CD4-positive, alpha-beta memory T cell (primary cell): ENCODE measurements at places on chromosomes 6 and 20. TPM values are rescaled to one million over a fixed set of nuclear protein-coding genes. Genes with fewer than 3 reads are reported as not detected.

GRCh38 chr6:30006170-30007131, 54.6 kb upstream of the POLR1H start:
- H3K36me3 ChIP-seq = no peaks in the 10 kb centered on the region
- H3K4me1 ChIP-seq = peaks cover 19% of the 10 kb centered on the region
- H3K4me3 ChIP-seq = peak overlapping the region; percentile 47

- no peaks in the 10 kb centered on the region for H3K27me3 ChIP-seq
- no peak for DNase-seq
- H3K4me3 ChIP-seq = no peak overlapping the region
- no peak overlapping the region for H3K27ac ChIP-seq
- no peaks in the 10 kb centered on the region for H3K4me1 ChIP-seq
Observed at GRCh38 chr6:36848658-36849441, 9.6 kb upstream of the CPNE5 start.

GRCh38 chr6:18280084-18280483, 15.8 kb upstream of the DEK start:
- no peak for DNase-seq
- H3K4me3 ChIP-seq = no peak overlapping the region
- no peaks in the 10 kb centered on the region for H3K4me1 ChIP-seq

DNA sequence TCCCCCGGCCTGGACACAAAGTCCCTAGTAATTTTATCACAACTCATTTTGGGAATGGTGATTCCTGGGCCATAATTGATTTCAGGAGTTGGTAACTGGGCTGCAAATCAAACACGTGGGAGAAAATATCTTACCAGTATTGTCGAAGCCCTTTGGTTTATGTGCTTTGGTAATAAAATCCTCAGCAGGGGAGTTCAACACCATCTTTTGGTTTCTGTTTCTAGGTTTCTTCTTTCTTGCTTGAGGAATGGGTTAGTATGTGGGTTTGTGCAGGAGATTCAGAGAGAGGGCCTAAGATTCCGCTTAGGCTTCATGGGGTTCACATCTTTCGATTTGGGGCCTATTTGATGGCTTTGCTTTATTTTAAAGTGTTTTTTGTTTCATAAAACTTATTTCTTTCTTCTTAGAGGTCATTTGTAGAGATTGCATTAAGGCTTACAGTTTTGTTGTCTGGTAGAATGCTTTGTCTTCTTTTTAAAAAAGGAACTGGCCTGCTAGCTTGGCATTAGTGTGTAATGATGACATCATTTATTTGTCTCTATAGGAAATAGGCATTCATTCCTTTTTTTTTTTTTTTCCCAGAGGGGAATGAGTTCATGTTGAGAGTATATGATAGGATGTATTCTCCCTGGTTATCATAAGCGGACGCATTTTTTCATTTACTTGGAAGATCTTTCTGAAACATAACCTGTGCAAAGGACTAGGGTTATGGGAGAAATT, 45.8 kb downstream of the CYP24A1 start:
- no peaks in the 10 kb centered on the region for H3K36me3 ChIP-seq
- no peak overlapping the region for H3K4me3 ChIP-seq
- H3K27ac ChIP-seq = no peak overlapping the region
- no peaks in the 10 kb centered on the region for H3K27me3 ChIP-seq

The EMILIN3 gene
- not detected for polyA plus RNA-seq

The CMTR1 gene
- polyA plus RNA-seq = 32.6 TPM

The LY6G5C gene
- 8.9 TPM for polyA plus RNA-seq

- DNase-seq = no peak
- no peak overlapping the region for H3K4me3 ChIP-seq
- no peaks in the 10 kb centered on the region for H3K4me1 ChIP-seq
- H3K27me3 ChIP-seq = no peaks in the 10 kb centered on the region
- no peak overlapping the region for H3K27ac ChIP-seq
Observed at GRCh38 chr6:106620931-106621672, 8.2 kb downstream of the RTN4IP1 start.

GRCh38 chr20:19868441-19868840, 110.4 kb downstream of the RIN2 start:
- no peak for DNase-seq
- H3K27ac ChIP-seq = no peak overlapping the region
- no peaks in the 10 kb centered on the region for H3K4me1 ChIP-seq
- H3K27me3 ChIP-seq = no peaks in the 10 kb centered on the region

- H3K27me3 ChIP-seq = no peaks in the 10 kb centered on the region
- H3K36me3 ChIP-seq = no peaks in the 10 kb centered on the region
- DNase-seq = no peak
- H3K4me1 ChIP-seq = no peaks in the 10 kb centered on the region
- H3K4me3 ChIP-seq = no peak overlapping the region
- no peak overlapping the region for H3K27ac ChIP-seq
Observed at GRCh38 chr20:61953037-61954021, 112.4 kb downstream of the TAF4 start.

DNA sequence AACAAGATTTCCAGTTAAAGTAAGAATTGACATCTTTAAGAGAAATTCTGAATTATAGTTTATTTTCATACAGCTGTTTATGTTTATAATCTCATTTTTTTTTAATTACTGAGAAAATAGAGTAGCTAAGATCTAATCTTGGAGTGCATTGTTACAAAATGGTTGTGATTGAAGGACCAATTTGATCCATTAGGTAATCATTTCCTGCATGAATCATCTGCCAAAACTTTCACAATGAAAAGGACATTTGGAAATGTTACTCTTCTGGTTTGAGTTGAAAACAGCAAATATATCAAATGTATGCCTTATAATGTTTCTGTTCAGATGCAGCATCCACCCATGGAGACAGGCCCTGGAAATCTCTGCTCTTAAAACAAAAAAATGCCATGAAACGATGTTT, 19.0 kb downstream of the TUBB2A start:
- no peak overlapping the region for H3K4me3 ChIP-seq
- no peaks in the 10 kb centered on the region for H3K27me3 ChIP-seq
- H3K4me1 ChIP-seq = no peaks in the 10 kb centered on the region
- H3K27ac ChIP-seq = no peak overlapping the region

The PCK1 gene
- polyA plus RNA-seq = not detected

The TNXB gene
- polyA plus RNA-seq = 0.31 TPM

The DCDC2 gene
- not detected for polyA plus RNA-seq

GRCh38 chr6:143535189-143535614, 23.7 kb upstream of the FUCA2 start:
- peaks cover 42% of the 10 kb centered on the region for H3K4me1 ChIP-seq
- H3K27me3 ChIP-seq = no peaks in the 10 kb centered on the region
- no peak overlapping the region for H3K4me3 ChIP-seq
- H3K27ac ChIP-seq = no peak overlapping the region

- H3K27me3 ChIP-seq = no peaks in the 10 kb centered on the region
- no peaks in the 10 kb centered on the region for H3K4me1 ChIP-seq
- DNase-seq = no peak
- no peak overlapping the region for H3K4me3 ChIP-seq
- H3K36me3 ChIP-seq = peaks cover 19% of the 10 kb centered on the region
Observed at GRCh38 chr6:52511572-52512151, 65.2 kb downstream of the TRAM2 start.

DNA sequence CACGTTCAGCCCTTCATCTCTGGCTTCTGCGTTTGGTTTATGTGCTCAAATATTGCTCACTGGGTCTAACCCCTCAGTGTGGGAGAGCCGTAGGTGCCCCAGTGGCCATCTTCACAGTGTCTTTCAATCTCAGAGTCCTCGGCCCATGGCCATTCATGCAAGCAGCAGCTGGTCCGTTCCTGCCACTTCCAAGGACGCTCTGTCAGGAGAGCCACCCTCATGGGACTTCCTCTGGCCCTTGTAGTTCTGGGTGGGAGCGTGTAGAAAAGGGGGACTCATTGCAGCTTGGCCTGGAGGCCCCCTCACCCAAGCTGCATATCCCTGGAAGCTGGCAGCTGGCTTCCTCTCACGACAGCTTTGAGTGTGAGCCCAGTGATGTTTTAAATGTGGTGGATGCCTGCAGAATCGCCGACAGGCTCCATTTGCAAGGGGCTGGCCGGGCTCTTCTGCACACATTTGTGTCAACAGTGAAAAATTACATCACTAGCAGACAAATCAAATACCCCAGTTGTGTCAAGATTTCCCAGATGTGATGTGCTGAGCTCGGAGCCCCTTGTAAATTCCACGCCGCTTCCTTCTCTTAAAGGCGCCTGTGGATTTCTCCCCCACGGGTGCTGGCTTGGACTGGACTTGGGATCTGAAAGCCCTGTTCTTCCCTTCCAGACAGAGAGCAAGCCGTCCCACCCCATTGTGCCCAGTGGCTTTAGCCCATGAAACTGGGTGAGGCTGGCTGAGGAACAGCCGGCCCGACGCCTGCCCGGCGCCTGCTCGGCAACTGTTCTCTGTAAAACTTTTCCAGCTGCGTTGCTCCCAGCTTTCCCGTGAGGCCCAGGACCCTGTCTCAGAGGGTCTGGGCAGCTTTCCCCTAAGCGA, 360.1 kb downstream of the TAF4 start:
- no peak overlapping the region for H3K4me3 ChIP-seq
- no peaks in the 10 kb centered on the region for H3K27me3 ChIP-seq
- H3K27ac ChIP-seq = no peak overlapping the region
- no peaks in the 10 kb centered on the region for H3K36me3 ChIP-seq
- no peaks in the 10 kb centered on the region for H3K4me1 ChIP-seq
- DNase-seq = no peak

DNA sequence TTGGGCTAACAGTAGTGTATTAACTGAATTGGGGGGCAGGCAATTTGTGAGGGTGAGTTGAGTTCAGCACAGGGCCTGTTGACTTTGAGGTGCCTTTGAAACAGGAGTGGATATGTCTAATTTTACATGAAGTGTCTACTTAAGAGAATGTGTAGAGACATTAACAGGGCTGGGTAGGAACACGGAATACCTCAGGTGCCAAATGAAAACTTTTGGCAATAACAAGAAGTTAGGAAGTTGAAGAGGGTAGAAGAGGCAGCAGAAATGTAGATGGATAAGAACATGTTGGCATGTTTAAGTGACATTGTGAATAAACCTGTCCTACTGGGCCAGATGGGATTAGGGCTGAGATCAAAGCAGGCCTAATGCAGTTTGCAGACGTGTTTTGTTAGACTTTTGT, 117.0 kb downstream of the SLC16A10 start:
- no peaks in the 10 kb centered on the region for H3K36me3 ChIP-seq
- H3K27ac ChIP-seq = no peak overlapping the region
- no peak for DNase-seq
- H3K4me1 ChIP-seq = peaks cover 12% of the 10 kb centered on the region
- no peaks in the 10 kb centered on the region for H3K27me3 ChIP-seq

DNA sequence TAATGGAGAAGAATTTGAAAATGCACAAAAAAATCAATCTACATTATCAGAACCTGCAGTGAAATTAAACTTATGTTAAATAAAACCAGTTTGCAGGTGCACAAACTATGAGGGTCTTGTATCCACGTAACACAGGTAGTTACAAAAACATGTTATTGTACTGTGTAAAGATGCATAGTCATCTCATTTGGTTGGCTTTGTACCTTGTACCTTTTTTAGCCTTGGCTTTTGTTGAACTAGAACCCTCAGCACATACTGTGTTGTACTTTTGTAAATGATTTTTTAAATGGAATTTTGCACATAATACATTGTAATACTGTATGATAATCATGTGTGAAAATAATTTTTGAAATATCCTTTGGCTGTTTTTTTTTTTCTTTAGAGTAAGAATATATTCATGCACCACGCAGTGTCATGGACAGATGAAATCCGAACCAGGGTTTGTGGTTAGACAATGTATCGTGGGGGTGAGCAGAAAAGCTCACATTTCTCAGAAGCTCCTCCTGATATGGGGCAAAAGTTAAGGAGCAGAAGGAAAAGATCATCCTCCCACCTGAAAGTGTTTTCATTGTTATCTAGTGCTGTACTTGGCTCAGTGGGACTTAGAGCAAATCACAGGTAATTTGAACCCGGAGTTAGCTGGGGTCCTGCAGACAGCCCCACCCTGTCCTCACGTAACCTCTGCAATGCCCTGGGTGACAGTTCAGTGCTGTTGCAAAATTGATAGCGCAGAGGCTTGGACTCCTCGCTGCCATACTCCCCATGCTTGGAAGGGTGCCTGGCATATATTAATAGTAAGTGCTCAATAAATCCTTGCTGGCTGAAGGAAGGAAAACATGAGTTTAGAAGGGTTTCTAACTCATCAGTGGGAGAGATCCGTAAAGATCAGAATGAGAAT, 14.8 kb upstream of the NAA20 start:
- H3K36me3 ChIP-seq = no peaks in the 10 kb centered on the region
- H3K27ac ChIP-seq = no peak overlapping the region
- H3K27me3 ChIP-seq = no peaks in the 10 kb centered on the region
- H3K4me3 ChIP-seq = no peak overlapping the region

DNA sequence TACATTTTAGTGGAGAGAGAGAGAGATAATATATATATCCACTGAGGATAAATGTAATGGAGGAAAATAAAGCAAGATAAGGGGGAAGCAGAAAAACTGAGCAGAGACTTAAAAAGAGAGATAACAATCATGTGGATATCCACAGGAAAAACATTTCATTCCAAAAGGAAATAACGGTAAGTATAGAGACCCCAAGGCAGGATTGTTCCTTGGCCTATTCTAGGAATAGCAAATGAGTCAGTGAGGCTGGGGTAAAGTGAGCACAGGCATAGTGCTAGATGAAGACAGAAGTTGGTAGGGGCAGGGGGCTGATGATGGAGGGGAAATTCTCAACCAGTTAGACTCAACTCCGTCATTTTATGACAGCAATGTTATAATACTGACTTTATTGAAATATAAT, 11.2 kb downstream of the CDC40 start:
- peaks cover 44% of the 10 kb centered on the region for H3K4me1 ChIP-seq
- no peak for DNase-seq
- no peak overlapping the region for H3K4me3 ChIP-seq
- no peaks in the 10 kb centered on the region for H3K27me3 ChIP-seq
- peaks cover 4% of the 10 kb centered on the region for H3K36me3 ChIP-seq

- H3K27me3 ChIP-seq = no peaks in the 10 kb centered on the region
- H3K36me3 ChIP-seq = no peaks in the 10 kb centered on the region
- H3K4me3 ChIP-seq = no peak overlapping the region
- peaks cover 49% of the 10 kb centered on the region for H3K4me1 ChIP-seq
- no peak for DNase-seq
- H3K27ac ChIP-seq = no peak overlapping the region
Observed at GRCh38 chr20:41570557-41570956, 47.6 kb downstream of the CHD6 start.

The OR12D3 gene
- not detected for polyA plus RNA-seq

DNA sequence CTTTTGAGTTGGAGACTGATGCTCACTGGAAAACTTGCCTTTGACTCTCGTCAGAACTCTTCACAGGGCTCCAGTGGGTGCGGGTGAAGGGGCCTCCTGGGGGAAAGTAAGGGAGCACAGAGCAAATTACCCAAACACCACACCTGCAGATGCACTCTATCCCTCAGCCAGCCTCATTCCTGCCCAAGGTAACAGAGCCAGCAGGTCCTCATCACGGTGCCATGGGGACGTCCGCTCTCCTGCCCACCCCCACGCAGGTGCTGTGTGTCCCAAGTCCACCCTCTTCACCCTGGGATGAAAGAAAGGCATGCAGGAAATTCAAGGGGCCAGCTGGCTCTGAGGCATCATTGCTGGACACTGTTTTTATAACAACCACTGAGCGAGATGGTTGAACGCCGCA, 269.0 kb downstream of the SMOC2 start:
- no peak for DNase-seq
- no peaks in the 10 kb centered on the region for H3K4me1 ChIP-seq
- no peak overlapping the region for H3K27ac ChIP-seq
- H3K36me3 ChIP-seq = no peaks in the 10 kb centered on the region
- H3K4me3 ChIP-seq = no peak overlapping the region
- H3K27me3 ChIP-seq = no peaks in the 10 kb centered on the region
